ENCODE measurements at places on chromosomes 7 and 10.
A peak's percentile ranks its signal among the peaks of the same experiment; 100 is the strongest.

GRCh38 chr7:12713625-12714378, 26.4 kb downstream of the ARL4A start:
- DNase-seq: no peak

DNA sequence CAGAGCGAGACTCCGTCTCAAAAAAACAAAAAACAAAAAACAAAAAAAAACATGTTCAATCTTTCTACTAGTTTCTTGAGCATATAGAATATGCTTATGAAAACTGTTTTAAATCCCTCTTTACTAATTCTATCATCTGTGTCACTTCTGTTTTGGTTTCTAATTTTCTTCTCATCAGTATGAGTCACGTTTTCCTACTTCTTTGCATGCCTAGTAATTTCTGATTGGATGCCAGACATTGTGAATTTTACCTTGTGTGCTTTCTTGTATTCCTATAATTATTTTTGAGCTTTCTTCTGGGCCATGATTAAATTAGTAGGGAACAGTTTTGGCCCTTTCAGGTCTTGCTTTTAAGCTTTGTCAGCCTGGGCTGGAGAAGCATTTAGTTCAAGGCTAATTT, 9.9 kb downstream of the MICU1 start:
- no peak for DNase-seq

- no peak for DNase-seq
These were observed 13.5 kb upstream of the GTPBP4 start for GRCh38 chr10:974785-975074.

DNA sequence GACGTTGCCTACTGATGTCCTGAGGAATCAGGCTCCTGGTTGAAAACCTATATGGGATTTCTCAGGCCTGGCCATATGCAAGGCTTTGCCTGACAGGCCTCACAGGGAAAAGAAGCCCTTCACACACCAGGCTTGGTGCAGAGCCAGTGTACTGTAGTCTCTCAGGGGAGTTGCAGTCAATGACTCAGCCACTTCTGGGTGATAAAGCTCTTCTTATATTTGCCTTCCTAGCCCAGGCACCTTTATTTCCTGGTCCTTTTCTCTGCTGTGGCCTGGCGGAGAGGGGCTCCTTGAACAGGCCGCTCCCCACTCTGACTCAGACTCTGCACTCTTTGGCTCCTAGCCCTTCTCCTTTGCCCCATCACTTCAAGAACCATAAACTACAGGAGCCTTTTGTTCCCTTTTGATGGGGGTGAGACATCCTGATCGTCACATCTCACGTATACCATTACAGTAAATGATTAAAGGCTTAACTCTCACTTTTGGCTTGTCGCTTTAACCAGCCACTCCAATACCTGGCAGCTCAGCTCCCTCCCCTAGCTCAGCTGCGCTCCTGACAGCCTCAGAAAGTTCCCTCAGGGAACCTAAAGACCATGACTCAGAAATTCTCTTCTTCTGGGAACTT, 33.5 kb downstream of the DPY19L1 start:
- DNase-seq: no peak

DNA sequence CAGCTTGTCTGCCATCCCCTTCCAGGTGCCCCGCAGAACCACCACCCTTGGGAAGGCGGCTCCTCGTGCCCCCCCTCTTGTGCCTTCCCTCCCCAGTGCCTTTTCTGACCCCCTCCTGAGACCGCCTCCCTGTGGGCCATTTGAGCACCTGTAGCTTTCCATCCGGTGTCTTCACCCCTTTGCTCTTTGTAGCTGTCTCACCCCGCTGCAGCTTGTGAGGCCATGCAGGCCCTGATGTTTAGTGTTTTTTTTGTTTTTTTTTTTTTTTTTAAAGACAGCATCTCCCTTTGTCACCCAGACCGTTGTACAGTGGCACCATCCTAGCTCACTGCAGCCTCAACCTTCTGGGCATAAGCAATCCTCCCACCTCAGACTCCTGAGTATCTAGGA, 52.5 kb downstream of the CUX1 start:
- DNase-seq: no peak

- no peak for DNase-seq
These were observed 235.6 kb downstream of the MGMT start for GRCh38 chr10:129702605-129703004.

GRCh38 chr7:31663072-31663471, 23.9 kb upstream of the PPP1R17 start:
- no peak for DNase-seq

GRCh38 chr10:71575451-71575850, 144.1 kb downstream of the C10orf105 start:
- no peak for DNase-seq

DNA sequence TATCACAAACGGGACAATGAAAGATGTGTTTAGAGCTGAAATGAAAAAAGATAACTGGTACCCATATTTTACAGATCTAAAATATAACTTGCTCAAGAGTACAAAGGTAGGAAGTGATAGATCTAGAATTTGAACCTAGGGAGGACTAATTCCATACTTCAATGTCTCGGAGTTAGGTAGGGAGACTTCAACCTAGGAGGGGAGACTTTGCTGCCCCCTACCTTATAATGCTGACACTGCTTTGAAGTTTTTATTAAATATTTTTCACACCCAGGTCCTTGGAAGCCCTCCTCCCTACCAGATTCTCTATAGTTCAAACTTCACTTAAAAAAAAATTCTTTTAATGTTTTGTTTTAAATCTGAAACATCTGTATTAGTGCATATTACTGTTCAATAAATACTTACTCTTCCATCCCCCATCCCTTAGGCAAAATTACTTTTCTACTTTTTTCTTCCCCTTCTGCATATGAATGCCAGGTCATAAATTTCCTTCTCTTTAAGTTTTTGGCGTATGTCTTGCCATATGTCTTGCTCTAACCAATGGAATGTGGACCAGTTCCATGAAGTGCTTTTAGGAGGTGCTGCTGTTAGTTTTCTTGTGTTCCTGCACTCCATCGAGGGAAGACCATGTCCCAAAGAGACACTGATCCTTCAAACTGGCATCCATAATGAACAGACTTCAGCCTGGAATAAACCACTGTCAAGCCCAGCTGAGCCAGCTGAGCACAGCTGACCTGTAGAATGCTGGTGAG, 57.8 kb downstream of the MICU1 start:
- peak; percentile 27 for DNase-seq

- DNase-seq: no peak
These were observed 196.1 kb upstream of the KLF14 start for GRCh38 chr7:130929896-130930659.

- DNase-seq: peak; percentile 91
These were observed at the start of gene AHR for GRCh38 chr7:17298102-17298839. Gene AHR, plus strand, starts transcription at chr7:17298652. Its CDS starts 613 bp downstream, at chr7:17299265.

DNA sequence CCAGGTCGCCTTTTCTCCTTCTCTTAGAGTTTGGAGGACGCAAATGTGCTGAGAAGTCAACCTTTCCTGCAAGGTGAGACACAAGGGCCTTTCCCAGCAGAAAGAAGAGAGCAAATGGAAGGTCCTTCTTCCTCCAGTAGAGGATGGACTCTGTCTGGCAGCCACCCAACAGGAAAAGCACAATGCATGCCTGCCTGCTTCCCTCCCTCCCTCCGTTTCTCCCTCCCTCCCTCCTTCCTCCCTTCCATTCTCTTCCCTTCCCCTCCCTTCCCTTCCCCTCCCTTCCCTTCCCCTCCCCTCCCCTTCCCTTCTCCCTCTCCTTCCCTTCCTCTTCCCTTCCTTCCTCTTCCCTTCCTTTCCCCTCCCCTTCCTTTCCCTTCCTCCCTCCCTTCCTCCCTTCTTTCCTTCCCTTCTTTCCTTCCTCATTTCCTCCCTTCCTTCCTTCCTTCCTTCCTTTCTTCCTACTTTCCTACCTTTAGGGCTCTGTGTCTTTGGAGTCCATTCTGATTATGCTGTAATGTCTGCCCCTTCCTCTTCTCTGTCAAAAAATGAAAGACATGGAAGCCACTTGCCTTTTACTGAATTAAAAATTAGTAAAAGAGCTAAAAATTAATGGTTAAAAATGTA, 66.4 kb downstream of the TRUB1 start:
- DNase-seq: no peak

DNA sequence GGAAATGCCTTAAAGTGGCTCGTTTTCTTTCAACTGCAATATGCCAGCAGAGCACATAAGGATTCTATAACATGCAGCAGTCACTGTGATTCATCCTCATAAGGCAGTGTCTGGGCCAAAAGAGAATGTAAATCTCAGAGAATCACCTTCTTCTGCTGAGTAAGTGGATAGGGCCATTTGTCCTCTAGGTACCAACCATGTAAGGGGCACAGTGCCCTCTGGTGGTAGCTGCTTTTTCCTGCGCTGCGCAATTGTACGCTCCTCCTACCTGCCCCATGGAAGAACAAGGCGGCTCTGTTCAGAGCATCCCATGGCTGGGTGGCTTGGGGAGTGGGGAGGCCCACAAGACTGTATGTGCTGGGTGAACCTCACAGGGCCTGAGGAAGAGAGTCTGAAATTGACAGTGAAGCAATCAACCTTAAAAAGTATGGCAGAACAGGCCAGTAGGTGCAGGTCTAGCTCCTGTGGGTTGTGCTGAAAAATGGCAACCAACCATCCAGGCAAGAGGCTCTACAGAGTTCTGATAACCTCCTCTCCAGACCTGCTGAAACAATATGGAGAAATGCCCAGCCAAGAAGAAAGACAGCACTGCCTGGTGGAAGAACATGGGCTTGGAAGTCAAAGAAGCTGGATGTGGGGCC, 78.6 kb upstream of the C10orf90 start:
- DNase-seq: peak; percentile 29

- DNase-seq: no peak
These were observed 78.7 kb downstream of the ELFN1 start for GRCh38 chr7:1748839-1749173.

DNA sequence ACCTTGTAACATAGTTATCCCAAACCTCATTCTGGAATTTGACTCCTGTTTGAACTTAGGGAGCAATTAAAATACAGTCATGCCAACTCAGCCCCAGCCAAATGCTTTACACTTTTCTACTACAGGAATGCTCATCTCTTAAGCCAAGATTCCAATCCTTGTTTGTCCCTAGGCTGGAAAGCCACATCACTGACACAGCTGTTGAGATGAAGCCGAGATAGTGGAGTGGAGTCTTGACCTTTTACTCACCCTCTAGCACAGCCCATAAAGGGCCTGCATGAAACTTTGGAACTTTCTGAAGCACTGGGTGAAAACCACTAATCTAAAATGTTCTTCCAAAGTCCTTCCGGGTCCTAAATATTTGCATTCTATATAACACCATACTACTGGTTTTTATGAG, 247.3 kb downstream of the ETV1 start:
- no peak for DNase-seq

GRCh38 chr10:76572021-76572420, 1065.6 kb downstream of the KCNMA1 start:
- no peak for DNase-seq

- no peak for DNase-seq
These were observed 20.1 kb downstream of the ZFAND4 start for GRCh38 chr10:45652511-45652910.

- DNase-seq: no peak
These were observed 39.1 kb downstream of the SUFU start for GRCh38 chr10:102542800-102543418.

- DNase-seq: peak; percentile 45
These were observed 14.0 kb upstream of the ENTPD1 start for GRCh38 chr10:95741807-95742467.

DNA sequence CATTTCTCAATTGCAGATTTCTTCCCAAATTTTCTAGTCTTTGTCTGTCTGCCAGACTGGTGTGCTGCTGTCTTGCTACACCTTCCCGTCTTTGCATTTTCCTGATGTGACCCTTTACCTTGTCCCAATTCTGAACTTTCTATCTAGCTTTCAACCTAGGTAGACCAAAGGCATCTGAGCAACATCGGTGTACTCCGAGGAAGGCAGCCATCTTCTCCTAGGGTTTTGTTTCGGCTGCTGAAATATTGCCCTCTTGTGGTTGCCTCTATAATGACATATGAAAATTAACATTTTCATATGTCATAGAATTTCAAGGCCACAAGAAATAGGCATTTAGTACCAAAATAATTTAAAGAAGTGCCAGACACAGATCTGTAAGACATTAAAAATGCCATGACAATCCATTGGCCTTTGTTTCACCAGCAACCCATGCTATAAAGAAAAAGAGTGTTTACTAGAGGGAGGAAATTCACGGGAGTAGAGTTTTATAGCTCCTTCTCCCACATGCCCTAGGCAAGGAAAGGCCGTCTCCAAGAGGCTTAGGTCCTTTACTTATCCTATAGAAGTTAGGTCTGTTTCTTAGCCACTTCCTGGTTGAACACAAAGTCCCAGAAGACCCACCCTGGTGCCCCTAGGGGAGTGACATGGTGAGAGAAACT, 23.4 kb downstream of the OR9A2 start:
- DNase-seq: peak; percentile 60

GRCh38 chr10:25766687-25767221, 167.3 kb upstream of the MYO3A start:
- DNase-seq: no peak

DNA sequence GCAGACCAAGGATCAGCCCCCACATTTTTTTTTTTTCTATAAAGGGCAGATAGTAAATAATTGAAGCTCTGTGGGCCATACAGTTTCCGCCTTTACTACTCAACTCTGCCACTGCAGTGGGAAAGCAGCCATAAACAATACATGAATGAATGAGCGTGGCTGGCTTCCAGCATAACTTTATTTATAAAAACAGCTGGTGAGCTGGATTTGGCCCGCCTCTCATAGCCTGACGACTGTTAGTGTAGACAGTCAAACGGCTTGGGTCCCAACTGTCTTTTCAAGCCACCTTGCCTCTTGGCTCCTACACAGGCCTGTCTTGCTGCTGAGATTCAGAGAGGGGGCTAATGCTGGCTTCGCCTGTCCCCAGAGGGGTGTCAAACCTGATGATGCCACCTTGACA, 169.8 kb upstream of the GPR26 start:
- DNase-seq: no peak

GRCh38 chr7:106657085-106657991, 3.6 kb downstream of the CCDC71L start:
- DNase-seq: no peak

DNA sequence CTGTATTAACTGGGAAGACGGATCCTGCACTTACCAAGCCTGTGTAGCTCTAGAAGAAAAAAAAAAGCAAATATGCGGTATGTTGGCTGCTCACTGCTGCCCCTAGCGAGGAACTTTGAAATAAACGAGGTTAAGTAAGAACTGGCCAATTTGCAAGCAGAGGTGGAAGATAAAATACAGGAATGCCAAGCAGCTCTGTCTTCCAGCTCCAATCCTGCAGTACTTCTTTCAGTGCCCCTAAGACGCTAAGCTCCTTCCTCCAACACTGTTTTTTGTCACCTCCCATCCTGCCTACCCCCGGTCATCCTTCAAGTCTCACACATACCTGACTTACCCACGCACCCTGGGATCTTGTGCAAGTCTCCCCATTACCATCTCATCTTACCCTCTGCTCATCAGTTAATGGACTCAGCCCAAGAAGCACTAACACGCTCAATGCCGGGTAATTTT, 809 bp downstream of the C10orf143 start:
- peak; percentile 59 for DNase-seq

DNA sequence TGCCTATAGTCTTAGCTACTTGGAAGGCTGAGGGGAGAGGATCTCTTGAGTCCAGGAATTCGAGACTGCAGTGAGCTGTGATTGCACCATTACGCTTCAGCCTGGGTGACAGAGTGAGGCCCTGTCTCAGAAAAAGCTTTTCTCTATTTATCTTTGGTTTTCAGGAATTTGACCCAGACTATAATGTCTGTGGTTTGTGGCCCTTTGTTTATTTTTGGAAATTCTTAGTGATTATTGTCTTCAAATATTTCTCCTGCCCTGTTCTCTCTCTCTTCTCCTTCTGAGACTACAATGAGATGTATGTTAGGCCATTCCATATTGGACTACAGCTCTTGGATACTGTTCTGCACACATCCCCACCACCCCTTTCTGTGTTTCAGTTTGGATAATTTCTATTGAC, 4.7 kb downstream of the MUC12 start:
- no peak for DNase-seq

All from GM10248 (cell line).